ENCODE measurements at places on chromosomes 2 and 18.

DNA sequence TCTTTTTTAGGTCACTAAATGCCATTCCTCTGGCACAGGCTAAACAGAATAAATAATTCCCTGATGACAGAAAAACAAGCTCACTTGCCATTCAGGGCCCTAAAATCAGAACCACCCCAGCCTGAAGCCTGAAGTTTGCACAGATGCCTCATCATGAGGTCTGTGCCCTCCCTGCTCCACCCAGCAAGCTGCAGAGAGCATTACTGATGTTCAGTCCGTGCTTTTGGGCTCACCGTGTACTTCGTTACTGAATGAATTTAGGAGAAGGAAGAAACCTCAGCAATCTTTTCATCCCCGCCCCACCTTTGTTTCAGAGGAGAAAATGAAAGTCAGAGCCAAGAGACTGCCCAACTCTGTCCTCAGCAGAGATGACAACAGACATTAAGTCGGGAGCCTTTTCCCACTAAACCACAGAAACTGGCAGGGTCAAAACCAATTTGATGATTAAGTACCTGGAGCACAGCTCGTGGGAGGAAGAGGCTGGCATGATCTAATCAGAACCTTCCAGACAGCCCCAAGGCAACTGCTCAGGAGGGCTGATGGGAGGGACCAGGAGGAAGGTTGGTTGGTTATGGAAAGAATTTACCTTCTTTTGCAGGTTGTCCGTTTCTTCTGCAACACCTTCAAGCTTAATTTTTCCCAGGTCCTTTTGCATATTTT lies 122.7 kb downstream of the LAMA1 start:
- DNase-seq: no peak

GRCh38 chr18:31722369-31722957 lies 38.1 kb upstream of the B4GALT6 start:
- DNase-seq: peak; percentile 79

GRCh38 chr2:119760237-119760955 lies 674 bp downstream of the PTPN4 start:
- DNase-seq: no peak

DNA sequence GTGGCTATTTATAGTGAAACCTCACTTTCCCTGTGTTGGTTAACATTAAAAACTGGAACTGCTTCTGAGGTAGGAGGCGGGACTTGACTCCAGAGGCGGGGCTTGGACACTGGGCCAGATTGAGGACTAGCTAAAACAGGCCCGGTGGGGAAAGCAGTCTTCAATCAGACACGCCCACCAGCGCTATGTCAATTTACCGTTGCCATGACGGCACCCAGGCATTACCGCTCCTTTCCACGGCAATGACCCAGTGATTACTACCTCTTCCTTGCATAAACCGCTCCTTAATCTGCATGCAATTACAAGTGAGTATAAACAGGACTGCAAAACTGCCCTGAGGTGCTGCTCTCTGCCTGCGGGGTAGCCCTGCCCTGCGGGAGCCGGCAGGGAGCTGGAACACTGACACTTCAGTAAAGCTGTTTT lies 35.3 kb downstream of the LRRFIP1 start:
- peak; percentile 93 for DNase-seq

DNA sequence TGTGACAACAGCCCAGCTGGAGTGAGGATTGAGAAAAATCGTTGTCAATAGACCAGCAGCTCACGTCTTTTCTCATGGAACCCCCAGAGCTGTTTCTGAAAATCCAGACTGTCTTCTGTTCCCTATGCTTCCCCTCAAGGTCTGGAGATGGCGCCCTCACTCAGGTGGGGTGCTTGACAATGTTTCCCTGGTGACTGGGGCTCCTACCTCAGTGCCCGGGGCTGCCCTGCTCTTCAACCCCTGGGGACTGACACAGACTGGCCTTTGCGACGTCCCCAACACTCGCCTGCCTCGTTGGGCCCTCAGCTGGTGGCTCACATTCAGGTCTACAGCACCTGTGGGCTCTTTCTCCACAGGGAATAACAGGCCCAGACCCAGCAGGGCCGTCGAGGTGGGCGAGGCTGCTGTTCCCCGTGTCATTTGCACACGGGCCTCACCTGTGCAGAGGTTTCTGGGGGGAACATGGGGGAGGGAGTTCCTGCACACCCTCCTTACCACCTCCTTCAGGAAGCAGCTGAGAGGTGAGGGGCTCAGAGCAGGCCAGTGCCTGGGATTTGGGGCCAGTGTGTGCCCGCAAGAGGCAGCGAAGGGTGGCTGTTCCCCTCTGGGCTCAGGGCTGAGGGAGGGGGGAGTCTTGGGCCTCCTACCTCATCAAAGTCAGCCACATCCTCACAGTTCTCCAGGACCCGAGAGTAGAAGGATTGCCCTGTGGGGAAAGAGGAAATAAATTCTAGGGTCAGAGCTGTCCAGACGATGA lies 59.3 kb upstream of the OTOF start:
- DNase-seq: no peak

DNA sequence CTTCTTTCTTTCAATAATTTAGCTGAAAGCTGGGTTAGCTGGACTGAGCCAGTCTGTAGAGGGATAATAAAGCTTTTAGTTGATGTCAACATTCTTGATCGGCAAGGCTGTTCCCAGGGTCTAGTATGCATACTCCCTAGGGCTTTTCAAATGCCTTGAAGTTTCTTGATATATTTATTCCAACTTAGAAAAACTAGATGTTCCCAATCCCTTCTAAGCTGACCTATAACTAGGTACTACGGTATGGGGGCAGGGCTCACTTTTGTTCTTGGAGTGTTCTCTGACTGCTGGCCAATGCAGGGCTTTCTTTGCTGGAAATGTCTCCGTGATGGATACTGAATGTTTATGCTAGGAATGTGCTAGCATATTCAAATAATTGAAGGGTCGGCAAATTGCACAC lies 258.6 kb upstream of the TANK start:
- DNase-seq: no peak

DNA sequence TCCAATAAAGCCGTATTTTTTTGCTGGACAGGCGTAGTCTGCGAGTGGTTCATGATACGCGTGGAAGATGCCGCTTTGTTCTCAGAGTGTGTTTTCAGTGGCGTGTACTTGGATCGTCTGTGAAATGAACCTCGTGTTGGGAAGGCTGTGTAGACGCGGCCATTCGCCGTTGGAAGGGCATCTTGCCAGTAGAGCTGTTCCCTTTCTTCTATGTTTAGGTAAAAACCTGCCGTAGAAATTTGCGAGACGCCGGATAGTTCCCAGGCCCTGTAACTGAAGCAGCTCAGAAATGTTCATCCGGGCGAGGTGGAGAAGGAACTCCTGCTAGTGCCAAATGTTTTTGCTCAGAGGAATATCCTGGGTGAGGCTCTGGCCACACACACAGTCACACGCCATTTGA lies 133.6 kb downstream of the NFATC1 start:
- no peak for DNase-seq

GRCh38 chr18:51908598-51908944 lies 431.4 kb upstream of the DCC start:
- no peak for DNase-seq

- peak; percentile 86 for DNase-seq
Observed at GRCh38 chr18:72544092-72544886, at the start of gene CBLN2. Gene CBLN2, minus strand, starts transcription at chr18:72544342. Its CDS starts 2,182 bp downstream, at chr18:72542160.

DNA sequence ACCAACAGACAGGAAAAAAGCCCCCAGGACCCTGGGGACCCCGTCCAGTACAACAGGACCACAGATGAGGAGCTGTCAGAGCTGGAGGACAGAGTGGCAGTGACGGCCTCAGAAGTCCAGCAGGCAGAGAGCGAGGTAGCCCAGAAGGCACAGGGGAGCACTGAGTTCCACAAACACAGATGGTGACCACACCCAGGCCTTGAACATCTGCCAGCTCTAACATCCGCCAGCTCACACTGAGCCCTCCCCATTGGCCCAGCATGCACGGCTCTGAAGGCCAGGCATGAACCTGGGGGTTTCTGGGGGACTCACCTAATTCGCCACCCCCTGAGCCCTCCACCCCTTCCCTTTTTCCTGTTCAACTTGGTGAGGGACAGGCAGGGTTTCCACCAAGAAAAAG lies 25.6 kb upstream of the PRLH start:
- peak; percentile 58 for DNase-seq

DNA sequence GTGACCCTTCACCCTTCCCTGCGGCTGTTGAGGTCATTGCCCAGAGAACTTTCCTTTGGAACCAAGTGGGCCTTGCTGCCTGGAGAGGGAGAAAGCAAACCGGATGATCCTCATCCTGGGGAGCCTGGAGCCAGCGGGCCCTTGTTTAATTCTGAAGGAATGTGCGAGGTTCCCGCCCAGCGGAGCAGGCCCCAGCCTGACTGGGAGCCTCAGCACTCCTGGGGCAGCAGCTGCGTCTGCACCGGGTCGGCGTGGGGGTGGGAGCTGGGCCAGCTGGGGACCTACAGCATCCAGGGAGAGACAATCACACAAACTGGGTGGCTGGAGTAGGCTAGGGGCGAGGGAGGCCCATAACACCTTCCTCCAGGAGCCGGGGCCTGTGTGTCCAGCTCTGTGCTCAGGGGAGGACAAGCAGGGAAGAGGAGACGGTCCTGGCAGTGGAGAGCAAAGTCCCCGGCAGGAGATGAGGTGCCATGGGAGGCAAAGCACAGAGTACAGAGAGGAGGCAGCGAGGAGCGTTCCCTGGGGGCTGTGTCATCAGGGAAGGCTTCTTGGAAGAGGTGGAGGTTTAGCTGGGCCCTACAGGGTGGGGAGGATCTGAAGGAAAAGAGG lies 61.9 kb upstream of the HAAO start:
- DNase-seq: peak; percentile 27

DNA sequence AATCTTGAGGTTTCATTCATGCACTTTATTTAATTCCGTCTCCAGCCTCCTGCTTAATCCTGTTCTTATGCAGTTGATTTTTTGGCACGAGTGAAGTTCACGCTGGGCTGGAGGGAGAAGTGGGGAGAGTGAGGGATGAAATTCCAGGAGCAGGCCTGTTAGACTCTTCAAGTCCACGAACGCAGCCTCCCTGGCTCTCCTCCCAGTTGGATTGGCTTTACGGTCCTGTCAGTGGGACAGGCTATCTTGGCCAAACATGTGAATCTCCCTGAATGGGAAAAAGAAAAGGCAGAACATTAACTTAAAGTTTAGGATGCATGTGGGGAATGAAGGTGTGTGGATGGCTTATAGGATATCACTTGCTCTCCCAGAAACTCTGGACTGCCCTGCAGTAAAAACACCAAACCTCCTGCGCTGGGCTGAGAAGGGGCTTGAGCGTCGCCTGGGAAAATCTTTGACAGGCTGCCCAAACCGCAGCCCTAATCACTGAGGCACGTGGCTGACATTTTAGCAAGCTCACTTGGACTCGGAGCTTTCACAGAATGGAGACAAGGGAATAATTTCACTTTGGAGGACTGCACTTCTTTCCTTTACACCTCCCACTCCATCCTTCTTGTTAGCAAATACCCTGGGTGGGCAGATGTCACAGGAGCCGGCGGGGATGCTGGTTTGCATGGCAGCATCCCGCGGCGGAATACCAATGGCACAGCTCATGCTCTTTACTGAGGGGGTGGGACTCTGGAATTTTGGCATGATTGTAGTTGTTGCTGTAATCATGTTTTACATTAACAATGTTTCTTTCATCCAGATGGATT lies 93.9 kb downstream of the ACKR3 start:
- peak; percentile 87 for DNase-seq

- peak; percentile 77 for DNase-seq
Observed at GRCh38 chr2:164388511-164388910, 232.8 kb downstream of the GRB14 start.

GRCh38 chr2:133265432-133265949 lies 302.8 kb downstream of the NCKAP5 start:
- DNase-seq: no peak

- no peak for DNase-seq
Observed at GRCh38 chr2:32624812-32625211, 3.0 kb upstream of the TTC27 start.

DNA sequence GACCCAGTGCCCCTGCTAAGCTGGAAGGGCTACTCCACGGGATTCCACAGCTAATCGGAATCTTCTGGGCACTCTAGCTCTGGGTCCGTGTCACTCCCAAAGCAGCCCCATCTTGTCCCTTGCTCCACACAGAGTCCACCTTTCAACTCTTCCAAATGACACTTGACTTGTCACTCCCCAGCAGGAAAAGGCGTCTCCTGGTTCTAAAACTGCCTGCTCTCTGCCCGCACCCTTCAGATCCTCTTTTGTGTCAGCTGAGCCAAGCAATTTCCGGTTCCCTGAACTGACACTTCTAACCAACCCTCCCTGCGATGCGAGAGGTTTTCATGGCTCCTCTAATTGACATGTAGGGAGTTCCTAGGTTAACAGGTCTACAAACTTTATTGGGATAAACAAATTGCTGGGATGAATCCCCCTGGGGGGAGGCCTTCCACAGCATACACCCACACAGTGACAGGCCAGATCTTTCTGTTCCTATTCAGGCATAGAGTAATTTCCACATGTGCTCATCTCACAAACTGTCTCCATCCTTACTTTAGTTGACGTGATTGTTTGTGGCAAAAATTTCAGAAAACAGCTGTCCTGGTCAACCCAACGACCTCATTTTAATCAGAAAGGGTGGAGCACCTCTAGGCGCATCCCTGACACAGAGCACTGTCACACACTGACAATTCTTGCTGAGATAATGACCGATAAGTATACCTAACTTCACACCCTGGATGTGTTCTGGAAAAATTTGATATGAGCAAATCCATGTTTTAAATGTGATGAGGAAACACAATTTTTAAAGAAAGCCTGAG lies 104.9 kb downstream of the RBMS1 start:
- DNase-seq: no peak

DNA sequence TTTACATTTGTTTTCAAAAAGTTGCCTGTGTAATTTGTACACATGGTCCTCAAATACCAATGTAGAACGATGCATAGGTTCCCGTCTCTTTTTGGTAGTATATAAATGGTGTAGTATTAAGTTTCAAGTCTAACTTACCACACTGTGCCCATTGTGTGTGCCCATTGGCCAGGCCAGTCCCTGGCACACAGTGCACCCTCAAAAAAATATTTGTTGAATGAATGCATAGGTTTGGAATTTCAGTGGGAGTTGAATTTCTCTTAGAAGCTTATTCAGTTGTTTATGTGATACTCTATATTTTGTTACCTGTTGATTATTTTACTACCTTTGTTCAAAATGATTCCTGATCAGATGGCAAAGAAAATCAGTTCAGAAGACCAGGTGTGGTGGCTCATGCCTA lies 30.1 kb downstream of the IDH1 start:
- DNase-seq: peak; percentile 14

- peak; percentile 86 for DNase-seq
Observed at GRCh38 chr2:6352906-6353515, 512.7 kb downstream of the CMPK2 start.

Measured in adipocyte (in vitro differentiated cells).